ENCODE measurements at places on chromosomes 6 and 20. TPM values are rescaled to one million over a fixed set of nuclear protein-coding genes. Genes with fewer than 3 reads are reported as not detected.

DNA sequence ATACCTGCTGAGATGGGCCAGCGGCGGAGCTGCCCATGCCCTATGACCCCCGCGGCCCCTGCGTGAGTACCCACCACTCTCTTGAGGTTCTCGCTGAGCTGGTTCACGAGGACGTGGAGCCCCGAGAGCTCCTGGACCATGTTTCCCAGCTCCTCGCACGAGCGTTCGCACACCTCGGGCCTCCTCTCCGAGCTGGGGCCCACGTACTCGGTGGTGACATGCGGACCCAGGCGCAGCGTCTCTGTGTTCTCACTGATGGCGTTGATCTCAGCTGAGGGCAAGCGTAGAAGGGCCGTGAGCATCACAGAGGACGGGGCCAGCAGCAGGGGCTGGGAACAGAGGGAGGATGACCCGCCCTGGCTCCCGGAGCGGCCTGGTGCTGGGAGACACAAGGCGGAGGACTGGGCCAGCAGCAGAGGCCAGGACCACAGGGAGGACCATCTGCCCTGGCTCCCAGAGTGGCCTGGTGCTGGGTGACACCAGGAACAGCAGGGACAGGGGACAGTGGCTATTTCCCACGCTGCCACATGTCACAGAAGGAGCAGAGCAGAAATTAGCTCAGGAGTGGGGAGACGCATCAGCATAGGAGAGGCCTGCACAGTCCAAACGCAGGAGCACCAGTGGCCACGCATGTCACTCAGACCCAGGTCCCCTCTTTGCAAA, 11.8 kb downstream of the THBS2 start:
- DNase-seq: no peak

- DNase-seq: no peak
Observed at GRCh38 chr6:30319146-30319835, 7.4 kb upstream of the TRIM39 start.

- DNase-seq: no peak
Observed at GRCh38 chr6:23180504-23181293, 611.3 kb downstream of the HDGFL1 start.

- peak; percentile 34 for DNase-seq
Observed at GRCh38 chr6:41200296-41200900, 551 bp downstream of the TREML2 start.

DNA sequence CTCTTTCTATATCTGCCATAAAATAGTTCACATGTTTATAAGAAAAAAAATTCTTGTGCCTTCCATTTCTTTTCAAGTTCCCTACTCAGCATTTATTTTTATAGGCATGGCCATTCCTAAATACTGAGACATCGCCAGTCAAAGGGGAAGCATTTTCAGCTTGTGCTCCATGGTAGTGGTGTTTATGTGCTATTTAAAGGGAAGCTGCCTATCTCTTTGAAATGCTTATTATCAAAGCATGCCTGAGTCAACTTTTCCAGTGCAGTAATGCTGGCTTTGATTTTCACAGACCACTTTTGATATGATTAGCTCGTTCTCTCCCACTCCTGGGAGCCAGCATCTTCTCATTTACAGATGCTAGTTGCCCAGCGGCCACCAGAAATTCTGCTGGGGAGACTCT, 124.1 kb upstream of the RIN2 start:
- no peak for DNase-seq

GRCh38 chr6:130900913-130901312, 73.7 kb downstream of the SMLR1 start:
- no peak for DNase-seq

DNA sequence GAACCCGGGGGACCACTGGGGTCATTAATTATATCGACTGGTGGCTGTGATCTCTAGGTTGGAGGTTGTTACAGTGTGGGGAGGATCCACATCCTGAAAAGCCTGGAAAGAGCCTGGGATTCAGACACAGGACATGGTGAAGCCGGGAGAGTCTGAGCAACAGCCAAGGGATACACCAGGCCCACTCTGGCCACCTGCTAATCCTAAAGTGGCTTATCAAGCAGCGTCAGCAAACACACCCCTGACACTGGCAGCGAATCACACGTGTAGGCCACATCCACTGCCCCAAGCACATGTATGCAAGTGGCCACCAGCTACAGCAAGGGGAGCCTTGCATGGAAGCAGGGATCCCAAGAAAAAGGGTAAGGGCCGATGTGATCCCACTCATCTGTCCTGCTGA, 41.0 kb downstream of the GFOD1 start:
- DNase-seq: no peak

DNA sequence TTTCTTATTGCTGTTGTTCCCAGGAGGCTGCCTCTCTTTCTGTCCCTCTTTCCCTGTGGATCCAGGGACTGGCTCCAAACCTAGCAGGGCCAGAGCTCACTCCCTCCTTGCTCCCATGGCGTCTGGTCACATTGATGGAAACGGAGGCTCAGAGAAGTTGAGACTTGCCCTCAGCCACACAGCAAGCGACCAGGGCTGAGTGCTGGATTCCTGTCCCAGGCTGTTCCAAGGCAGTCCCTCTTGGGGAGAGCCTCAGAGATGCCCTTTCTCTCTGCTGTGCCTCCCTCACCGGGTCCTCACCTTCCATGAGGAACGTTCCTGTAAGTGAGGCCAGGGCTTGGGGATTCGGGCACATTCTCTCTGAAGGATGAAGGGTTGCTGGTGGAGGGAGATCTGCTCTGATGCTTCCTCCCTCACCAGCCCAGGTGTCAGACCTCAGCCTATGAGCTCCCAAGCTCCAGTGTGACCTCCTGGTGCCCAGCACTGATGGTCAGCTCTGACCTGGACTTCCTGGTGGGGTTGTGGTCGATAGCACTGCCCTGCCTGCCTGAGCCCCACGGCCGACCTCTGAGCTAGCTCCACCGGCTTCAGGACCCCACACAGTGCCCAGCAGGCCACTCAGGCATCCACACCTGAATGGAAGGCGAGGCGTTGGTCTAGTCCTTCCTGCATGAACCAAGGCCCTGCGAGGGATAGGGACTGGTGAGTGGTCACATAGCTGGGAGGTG, 26.8 kb downstream of the SUN5 start:
- no peak for DNase-seq

DNA sequence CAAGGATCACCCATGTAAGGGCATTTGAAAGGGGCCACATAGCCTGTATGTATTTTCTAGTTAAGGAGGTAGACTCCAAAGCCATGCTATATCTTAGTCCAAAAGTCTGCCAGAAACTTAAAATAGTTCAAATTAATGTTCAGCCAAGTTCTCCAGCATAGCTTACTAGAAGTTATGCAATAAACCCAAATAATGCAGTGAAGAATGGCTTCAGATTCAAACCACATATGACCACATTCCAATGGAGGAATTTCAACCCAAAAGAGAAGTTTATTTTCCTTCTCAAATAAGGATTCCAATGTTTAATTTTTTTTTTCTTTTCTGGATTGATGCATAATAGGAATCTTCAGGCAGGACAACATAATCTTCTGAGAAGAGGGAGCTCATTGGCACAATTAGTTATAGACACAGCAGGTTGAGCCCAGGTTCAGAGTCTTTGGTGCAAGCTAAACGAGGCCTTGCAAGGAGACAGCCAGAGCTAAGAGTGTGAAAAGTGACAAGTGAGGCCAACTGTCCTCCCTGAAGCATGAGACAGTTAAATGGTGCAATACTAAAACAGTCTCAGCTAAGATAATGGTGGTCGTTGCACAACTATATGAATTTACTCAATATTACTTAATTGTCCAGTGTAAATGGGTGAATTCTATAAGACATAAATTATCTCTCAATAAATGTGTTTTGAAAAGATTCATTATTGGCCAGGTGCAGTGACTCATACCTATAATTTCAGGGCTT, 598.8 kb upstream of the CDH4 start:
- no peak for DNase-seq

DNA sequence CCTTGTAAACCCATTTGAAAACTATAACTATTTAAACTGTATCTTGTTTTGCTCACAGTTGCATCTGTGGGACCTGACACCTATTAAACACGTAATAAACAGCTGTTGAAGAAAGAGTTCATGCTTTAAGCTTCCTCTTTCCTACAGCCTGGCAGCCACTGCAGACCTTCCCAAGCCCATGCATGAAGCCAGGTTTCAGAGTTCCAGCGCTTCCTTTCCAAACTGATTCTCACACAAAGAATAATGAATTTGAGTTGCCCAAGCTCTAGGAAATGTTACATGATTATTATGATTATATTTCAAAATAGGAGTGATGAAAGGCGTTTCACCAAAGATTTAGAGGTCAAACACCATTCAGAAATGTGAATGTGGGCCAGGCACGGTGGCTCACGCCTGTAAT, 3.7 kb downstream of the AGPAT4 start:
- DNase-seq: no peak

Gene SYCP2L
- 0.61 TPM for total RNA-seq

Gene CST9
- not detected for total RNA-seq

Gene OGFR
- total RNA-seq: 70.5 TPM

Gene SAPCD1
- 2.3 TPM for total RNA-seq

Gene APOM
- 3.6 TPM for total RNA-seq

Gene TRIM31
- 0.32 TPM for total RNA-seq
